ENCODE measurements at places on chromosomes 3 and 15.

- peak; percentile 71 for DNase-seq
Observed at GRCh38 chr15:62254137-62254934, 89.3 kb upstream of the C2CD4B start.

GRCh38 chr3:174955513-174956016 is 96.4 kb downstream of the NAALADL2 start:
- no peak for DNase-seq

DNA sequence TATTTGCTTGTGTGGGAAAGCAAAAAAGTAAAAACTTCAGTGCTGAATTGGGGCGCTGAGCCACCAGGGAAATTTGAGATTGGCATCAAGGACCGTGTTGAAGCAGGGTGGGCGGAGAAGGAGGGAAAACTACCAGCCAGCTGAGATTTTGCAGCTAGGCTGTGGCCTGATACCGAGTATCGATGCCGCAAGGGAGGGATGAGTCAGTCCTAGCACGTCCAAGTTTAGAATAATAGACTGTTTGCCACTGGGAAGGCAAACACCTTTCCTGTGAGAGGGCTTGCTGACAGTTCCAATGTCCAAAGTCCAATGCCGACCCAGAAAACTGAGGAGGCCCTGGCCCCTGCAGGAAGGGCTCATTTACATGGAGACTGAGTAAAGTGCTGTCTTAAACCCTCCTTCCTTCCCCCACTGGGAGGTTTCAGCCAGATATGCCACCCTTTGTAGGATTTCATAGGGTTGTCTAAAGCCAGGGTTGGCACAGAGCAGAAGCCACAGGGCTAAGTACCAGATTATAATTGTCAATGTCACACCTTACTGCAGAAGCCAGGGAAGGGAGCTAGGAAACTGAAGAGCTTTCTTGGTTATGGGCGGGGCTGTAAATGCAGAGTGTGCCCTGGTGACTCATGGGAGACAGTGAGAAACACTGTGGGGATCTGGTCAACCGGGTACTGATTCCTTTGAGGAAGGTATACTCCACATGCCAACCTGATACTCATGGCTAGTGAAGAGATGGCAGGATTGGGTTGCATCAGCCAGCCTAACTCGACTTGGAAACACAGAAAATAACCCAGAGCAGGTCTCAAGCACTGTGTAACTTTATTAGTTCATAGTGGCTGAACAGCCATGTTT is 28.4 kb upstream of the PIK3CB start:
- no peak for DNase-seq

- DNase-seq, result no peak
Observed at GRCh38 chr15:76972389-76973361, 22.3 kb upstream of the PSTPIP1 start.

GRCh38 chr15:98737159-98737558 is 88.8 kb downstream of the IGF1R start:
- DNase-seq, result no peak

DNA sequence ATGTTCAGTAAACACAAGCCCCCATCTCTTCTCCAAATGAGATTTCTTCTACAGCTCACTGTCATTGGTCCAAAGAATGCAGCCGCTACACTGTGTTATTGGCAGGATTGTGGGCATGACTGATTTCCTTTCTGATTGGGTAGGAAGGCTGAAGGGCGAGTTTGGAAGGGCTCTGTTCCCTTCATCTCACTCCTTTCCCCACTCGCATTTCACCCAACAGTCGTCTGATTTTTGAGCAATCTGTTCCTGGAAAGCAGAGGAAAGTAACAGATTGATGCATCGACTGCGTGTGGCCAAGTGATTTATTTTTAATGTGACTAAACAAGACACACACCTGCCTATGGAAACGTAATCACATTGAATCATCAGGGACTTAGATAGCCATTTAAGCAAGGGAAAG is 55.5 kb downstream of the NOX5 start:
- DNase-seq, result no peak

Data from activated CD4-positive, alpha-beta T cell treated with anti-CD3 and anti-CD28 coated beads, Interleukin-2, amount 10 ng/mL, durations not matched to agents 7 days and 5 days (primary cell).